ENCODE measurements at places on chromosomes 2 and 18.

DNA sequence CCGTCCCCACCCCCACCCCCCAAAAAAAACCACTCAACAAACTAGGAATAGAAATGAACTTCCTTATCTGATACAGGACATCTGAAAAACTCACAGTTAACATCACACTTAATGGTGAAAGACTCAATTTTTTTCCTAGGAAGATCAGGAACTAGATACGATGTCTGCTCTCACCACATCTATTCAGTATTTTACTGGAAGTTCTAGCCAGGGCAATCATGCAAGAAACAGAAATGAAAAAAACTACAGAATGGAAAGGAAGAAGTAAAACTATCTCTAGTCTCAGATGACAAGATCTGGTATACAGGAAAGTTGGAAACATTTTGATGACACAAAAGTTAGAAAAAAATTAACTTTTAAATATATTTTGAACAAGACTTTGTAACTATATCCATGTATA is 114.4 kb upstream of the FZD5 start:
- no peak for DNase-seq

GRCh38 chr18:44945888-44946401 is 265.3 kb downstream of the SETBP1 start:
- DNase-seq = no peak

GRCh38 chr2:23509103-23509502 is 124.1 kb downstream of the KLHL29 start:
- DNase-seq = no peak

GRCh38 chr2:70035344-70035844 is 51.9 kb upstream of the PCBP1 start:
- DNase-seq = peak; percentile 9

GRCh38 chr2:232142049-232142448 is 180.5 kb downstream of the DIS3L2 start:
- peak; percentile 33 for DNase-seq

- DNase-seq = no peak
These were observed 430.6 kb upstream of the TNP1 start for GRCh38 chr2:217290467-217290866.

DNA sequence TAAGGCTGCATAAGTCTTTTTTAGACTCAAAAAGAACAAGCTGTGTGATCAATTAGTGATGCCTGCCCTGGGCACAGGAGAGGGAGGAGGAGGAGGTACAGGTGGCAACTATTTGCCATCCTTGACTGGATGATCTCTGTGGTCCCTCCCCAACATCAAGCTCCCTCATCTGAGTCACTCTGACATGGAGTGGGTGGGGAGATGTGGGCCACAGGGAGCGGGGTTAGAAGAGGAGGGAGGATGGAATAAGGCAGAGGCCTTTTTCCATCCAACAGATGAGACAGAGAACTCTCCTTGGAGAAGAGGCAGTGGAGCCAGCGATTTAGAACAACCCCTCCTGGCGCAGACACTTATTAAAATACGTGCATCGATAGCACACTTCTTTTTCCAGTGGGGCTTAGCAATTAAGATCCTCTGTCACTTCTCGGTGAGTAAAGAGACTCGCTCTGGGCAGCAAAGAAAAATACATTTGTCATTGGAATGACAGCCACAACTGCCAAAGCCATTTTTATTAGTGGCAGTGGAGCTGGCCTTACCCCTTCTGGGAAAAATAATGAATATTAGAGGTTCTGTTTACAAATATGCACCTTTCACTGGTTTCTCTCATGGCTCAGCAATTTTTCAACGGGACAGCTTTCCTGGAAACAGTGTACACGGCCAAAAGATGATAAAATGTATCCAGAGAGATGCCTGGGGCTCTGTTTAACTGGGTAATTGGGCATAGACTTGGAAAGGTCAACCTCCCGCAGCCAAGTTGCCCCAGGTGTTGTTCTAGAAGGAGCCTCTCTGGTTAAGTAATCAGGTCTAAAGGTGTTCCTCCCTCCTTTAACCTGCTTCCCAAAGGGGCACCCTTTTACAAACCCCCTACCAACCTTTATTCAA is 238.4 kb upstream of the CXCR4 start:
- DNase-seq = no peak

GRCh38 chr2:111071600-111072171 is 49.0 kb upstream of the BCL2L11 start:
- peak; percentile 70 for DNase-seq

GRCh38 chr2:197322724-197323720 is 12.4 kb upstream of the ANKRD44 start:
- DNase-seq = no peak

DNA sequence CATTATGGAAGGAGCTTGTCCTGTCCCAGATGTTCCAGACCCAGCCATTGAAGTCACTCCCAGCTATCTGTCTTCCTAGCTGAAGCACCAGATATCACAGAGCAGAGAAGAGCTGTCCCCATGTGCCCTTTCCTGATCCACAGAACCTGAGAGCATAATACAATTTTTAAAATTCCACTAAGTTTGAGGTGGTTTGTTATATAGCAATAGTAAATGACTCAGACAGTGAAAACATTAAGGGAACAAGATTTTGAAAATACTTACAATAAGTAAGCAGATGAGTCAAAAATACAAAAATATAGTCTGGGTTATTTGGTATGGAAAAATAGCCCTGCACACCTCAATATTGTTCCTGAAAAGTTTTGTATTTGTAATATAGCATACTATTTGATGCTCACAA is 85.8 kb upstream of the GLS start:
- DNase-seq = no peak

- no peak for DNase-seq
These were observed 296.2 kb upstream of the SMIM21 start for GRCh38 chr18:75723521-75724340.

DNA sequence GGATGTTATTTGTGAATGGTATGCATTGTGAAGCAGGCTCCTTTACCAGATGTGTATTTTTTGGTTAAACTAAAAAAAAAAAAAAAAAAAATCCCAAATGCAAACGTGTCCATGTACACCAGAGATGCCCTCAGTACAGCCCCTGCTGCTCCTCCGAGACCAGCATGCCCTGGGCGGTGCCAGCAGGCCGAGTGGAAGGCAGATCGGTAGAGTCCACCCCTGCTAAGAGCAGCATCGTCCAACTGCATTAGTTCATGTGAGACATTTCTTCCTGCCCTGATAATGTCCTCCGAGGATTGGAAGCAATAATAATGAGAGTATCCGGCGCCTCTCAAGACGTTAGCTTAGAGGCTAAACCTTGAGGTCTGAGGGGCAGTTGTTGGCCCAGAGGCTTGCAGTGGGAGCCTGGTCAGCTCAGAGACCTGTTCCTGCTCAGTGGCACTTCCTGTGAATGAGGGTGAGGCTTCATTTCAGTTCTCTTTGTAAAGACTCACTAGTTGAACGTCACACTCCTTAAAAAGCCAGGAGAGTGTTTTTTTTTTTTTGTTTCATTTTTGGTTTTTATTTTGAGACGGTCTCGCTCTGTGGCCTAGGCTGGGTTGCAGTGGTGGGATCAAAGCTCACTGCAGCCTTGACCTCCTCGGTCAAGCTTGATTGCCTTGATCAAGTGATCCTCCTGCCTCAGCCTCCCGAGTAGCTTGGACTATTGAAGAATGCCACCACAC is 5.6 kb downstream of the SLC66A3 start:
- DNase-seq = no peak

GRCh38 chr2:63819765-63820717 is 21.7 kb upstream of the UGP2 start:
- no peak for DNase-seq

GRCh38 chr2:219107758-219108157 is 47.0 kb upstream of the IHH start:
- no peak for DNase-seq

DNA sequence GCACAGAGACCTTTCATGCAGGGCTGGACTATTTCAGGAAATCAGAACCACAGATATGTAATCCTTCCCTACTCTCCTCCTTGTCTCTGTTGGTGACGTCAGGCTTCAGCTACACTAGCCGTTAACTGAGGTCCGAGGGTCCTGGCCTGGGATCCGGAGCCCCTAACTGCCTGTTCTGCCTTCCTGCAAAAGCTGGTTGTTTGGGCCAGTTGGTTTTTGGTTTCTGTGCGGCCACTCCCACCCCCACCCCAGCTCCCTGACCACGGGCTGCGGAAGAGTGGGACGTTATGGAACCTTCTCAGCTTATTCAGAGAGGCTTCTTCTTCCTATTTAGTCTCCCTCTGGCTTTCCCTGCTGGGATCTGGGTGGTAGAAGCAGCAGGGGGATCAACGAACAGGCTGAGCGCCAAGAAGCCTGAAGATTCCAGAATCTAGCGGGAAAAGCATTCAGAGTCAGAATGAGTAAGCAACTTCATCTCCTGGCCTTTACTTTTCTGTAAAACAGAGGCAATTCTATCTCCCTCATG is 49.3 kb upstream of the ROCK2 start:
- DNase-seq = peak; percentile 46

- DNase-seq = peak; percentile 60
These were observed 30.8 kb upstream of the ZNF396 start for GRCh38 chr18:35407871-35408481.

- no peak for DNase-seq
These were observed 13.6 kb upstream of the CREB1 start for GRCh38 chr2:207516206-207516605.

GRCh38 chr2:32289165-32289999 is 11.7 kb downstream of the YIPF4 start:
- DNase-seq = peak; percentile 90

GRCh38 chr2:148814143-148814859 is 60.7 kb upstream of the KIF5C start:
- peak; percentile 40 for DNase-seq

DNA sequence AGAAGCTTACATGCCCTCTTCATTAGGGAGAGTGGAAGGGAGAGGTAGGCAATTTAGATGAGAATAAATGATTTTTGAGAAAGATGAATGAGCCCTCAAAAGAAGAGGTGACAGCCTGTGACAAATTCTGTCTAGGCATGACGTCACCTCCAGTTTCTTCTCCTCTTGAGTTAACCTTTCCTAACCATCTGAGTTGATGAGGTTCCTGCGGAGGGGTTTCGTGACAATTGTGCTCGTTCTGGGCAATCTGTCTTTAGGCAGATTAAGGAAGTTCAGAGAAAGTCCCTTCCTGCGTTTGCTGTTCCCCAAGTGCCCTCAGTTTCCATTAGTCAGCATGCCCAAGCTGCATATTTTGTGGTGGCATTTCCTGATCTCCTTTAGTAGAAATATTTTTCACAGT is 640.2 kb upstream of the SYT4 start:
- no peak for DNase-seq

GRCh38 chr2:119464981-119465380 is 33.3 kb downstream of the TMEM37 start:
- no peak for DNase-seq

- DNase-seq = no peak
These were observed 6.9 kb upstream of the GYPC start for GRCh38 chr2:126649101-126649500.

GRCh38 chr2:134246154-134246874 is 7.6 kb upstream of the MGAT5 start:
- no peak for DNase-seq

GRCh38 chr18:64118406-64118805 is 30.5 kb downstream of the LINC00305 start:
- DNase-seq = no peak

DNA sequence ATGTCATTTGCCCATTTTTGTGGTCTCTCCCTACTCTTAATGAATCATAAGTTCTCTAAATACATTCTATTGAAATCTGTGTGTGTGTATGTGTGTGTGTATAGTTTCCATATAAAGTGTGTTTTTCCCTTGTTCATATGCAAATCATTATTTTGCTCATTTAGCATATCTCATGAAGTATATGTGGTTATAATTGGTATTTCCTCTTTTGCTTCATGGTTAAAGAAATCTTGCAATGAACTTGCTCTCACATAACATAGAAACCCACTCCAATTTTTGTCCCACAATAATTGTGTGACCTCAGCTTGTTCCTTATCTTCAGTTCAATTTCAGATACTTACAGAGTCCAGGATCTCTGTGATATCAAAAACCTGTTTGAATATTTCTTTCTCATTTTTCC is 1.2 kb downstream of the CPO start:
- DNase-seq = no peak

- DNase-seq = peak; percentile 87
These were observed 46.2 kb downstream of the PKP4 start for GRCh38 chr2:158502974-158503373.

- DNase-seq = peak; percentile 92
These were observed 109.1 kb upstream of the CYP1B1 start for GRCh38 chr2:38185012-38185491.

- no peak for DNase-seq
These were observed 62.5 kb upstream of the CYP1B1 start for GRCh38 chr2:38138419-38138818.

DNA sequence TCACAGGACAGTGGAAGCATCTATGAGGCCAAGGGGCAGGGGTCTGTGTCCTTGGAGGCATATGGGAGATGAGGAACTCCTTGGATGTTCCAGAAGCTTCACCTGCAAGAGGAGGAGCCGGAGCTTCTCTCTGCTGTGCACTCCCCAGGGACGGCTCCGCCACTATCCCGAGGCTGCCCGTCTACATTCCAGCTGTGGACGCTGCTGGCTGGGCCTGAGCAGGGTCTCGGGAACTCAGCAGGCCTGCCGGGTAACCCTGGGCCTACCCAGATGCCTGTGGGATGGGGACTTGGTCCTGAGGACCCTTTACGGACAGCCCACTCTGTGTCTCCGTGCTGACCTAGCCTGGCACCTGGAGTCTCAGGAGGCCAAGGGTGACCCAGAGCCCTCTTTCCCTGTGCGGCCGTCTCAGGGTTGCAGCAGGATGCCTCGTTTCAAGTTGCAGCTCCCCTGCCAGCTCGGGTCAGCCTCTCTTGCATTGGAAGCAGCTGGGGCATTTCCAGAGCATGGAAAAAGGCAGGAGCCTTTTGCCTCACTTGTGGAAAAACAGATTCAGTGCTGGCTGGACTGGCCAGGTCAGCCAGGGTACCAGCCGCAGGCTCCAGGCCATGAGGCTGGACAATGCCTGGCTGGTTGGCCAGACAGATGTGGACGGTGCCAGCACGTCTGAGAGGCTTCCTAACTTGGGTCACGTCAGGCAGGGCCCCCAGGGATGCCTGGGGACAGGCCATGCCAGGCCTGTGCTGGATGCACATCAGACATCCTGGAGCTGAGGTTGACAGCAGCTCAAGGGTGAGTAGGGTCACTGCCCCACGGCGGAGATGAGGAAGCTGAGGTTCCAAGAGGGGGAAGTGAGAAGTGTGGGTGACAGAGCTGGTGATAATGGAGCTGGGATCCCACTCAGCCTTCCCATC is 41.5 kb downstream of the SCTR start:
- no peak for DNase-seq

DNA sequence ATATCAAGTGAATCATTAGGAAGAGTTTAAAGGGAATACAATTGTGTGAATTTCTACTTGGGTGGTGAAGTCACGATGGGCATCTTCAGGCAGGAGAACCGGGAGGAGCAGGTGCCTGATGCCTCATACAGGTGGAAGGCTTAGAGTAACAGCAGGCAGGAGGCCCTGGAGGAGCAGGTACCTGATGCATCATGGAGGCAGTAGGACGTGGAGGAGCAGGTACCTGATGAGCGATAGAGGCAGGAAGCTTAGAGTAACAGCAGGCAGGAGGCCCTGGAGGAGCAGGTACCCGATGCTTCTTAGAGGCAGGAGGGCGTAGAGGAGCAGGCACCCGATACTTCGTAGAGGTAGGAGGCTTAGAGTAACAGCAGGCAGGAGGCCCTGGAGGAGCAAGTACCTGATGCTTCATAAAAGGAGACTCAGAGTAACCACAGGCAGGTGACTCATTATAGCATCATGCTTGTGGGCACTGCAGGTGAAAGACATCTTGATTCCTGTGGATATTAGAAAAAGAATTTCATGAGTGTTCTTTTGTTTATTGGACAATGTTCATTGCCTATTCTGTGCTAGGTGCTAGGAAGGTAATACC is 133.9 kb downstream of the ATP9B start:
- peak; percentile 2 for DNase-seq

- no peak for DNase-seq
These were observed 705.3 kb downstream of the SOCS6 start for GRCh38 chr18:70994116-70994515.

GRCh38 chr2:101089419-101089818 is 61.8 kb downstream of the TBC1D8 start:
- peak; percentile 13 for DNase-seq

All from HCEC 1CT (cell line).